ENCODE measurements at places on chromosomes 13 and 19. TPM values are rescaled to one million over a fixed set of nuclear protein-coding genes. Genes with fewer than 3 reads are reported as not detected.

The KLC3 gene
- 0.19 TPM for total RNA-seq

The ZNF181 gene
- 9.9 TPM for total RNA-seq

The CBLC gene
- not detected for total RNA-seq

The PDE4C gene
- total RNA-seq, result 0.09 TPM

The ZNF527 gene
- total RNA-seq, result 5.8 TPM

The ELAVL3 gene
- not detected for total RNA-seq

The LILRB5 gene
- not detected for total RNA-seq

The RHPN2 gene
- 2.2 TPM for total RNA-seq

The ACP7 gene
- not detected for total RNA-seq

The ZNF99 gene
- not detected for total RNA-seq

The IL4I1 gene
- 3.5 TPM for total RNA-seq

The AP2S1 gene
- total RNA-seq, result 246 TPM

The GAPDHS gene
- not detected for total RNA-seq

The MRPL57 gene
- total RNA-seq, result 26.0 TPM

The KLK4 gene
- not detected for total RNA-seq

The CERS4 gene
- total RNA-seq, result 1.8 TPM

The ZNF382 gene
- 8.7 TPM for total RNA-seq

The TECR gene
- 19.5 TPM for total RNA-seq

The APOC4 gene
- not detected for total RNA-seq

The ARHGAP33 gene
- 1.3 TPM for total RNA-seq

The ITGBL1 gene
- 48.5 TPM for total RNA-seq

The TEX29 gene
- total RNA-seq, result not detected

The IRGQ gene
- total RNA-seq, result 23.5 TPM

The PDX1 gene
- not detected for total RNA-seq

The USHBP1 gene
- 11.4 TPM for total RNA-seq

The ZNF865 gene
- total RNA-seq, result 0.54 TPM

The DHPS gene
- total RNA-seq, result 47.1 TPM

The PALM gene
- 6.8 TPM for total RNA-seq

The ATP4B gene
- total RNA-seq, result not detected

The ZIK1 gene
- total RNA-seq, result 5.5 TPM
